ENCODE measurements at places on chromosomes 3 and 15.
A peak's percentile ranks its signal among the peaks of the same experiment; 100 is the strongest.

DNA sequence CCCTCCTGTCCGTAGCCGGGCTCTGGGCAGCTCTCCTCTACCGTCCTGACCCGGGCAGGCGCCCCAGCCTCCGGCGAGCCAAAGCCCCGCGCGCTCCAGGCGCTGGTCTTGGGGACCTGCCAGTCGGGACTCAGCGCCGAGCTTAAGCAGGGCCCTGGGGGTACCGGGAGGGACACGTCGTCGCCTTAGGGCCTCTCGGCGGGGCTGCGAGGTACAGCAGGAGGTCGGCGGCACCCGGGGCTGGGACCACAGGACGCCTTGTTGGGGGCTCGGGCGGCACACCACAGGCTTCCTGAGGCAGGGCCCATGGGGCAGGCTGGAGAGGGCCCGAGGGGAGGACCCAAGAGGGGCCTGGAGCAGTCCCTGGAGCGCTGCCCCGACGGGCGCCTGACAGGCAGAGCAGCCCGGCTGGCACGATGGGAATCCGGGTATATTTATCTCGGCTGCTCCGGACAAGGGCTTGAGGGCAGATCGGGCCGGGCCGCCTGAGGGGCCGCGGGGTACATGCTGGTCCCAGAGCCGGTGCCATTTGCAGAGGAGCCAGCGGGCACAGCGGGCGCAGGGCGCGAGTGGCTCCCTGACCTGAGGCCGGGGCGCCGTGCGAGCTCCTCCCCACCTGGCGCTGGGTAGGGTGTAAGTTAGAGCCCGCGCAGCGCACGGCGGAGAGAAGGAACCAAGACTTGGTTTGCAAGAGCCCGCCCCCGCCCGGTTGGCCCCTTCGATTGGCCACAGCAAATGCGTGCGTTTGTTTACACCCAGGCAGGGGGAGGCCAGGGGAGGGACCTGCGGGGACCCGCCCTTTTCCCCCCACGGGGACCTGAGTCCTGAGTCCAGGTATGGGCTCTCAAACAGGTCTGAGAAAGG lies 574 bp downstream of the SLC38A3 start:
- peak; percentile 65 for DNase-seq

- DNase-seq: peak; percentile 42
These were observed 123.7 kb downstream of the BCHE start for GRCh38 chr3:165713479-165713878.

DNA sequence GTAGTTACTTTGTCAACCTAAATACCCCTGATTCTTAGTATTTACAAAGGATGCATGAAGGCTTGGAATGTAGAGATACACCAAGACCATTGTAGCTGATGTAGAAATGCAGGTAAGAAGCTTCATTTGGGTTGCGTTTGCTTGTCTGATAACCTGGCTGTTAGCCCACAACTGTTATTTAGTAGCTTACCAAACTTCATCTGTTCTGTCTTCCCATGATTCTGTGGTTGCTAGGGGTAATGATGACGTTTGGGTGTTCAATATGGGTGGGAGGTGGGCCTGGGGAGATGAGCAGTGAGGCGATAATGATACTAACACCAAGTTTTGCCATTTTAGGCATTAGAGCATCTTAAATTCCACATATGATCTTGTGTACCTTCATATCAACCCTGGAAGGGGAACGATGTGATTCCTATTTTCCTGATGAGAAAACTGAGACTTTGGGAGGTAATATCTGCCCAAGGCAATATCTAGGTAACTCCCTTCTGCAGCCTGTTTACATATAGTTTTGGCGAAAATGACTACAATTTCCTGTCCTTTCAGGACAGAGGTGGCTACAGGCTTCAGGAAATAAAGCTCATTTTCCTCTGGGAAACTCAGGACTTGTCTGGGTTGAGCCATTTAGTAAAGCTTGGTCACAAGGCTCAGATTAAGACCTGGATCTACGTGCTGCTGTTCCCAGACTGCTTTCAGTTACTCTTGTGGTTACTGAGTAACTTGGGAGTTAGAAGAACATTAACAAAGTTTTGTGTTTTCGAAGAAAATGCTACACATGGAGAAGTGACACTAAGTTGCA lies 26.8 kb downstream of the FNDC3B start:
- DNase-seq: no peak

- DNase-seq: no peak
These were observed 29.2 kb downstream of the PLOD2 start for GRCh38 chr3:146131616-146132410.

DNA sequence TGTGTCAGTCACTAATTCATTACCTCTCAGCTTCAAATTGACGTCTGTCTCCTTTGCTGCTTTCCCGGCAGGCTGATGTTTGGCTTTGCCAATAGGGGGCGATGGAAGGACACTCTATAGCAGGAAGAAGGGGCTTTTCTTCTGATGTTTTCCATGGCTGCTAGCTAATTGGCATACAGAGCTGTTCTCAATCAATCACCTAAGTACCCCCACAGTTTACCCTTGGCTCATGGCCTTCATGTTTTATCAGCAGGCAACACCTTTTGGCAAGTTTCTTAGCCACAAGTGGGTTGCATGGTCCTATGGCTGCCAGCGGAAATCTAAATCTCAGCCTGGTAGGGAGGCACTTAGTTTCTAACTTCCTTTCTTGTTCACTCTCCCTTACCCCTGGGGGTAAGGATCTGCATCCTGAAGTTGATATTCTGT lies 45.0 kb downstream of the ESYT3 start:
- DNase-seq: no peak

GRCh38 chr3:126304704-126305103 lies 52.5 kb downstream of the KLF15 start:
- DNase-seq: no peak

DNA sequence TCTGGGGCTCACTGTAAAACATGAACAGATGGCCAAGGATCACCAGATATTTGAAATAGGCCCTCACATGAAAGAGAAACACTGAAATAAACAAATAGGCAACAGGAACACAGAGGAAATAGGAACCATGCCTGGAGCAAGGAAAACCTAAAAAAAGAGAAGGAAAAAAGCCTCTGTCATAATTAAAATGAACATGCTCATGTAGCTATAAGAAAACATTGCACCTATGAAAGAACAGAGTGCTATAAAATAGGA lies 102.4 kb downstream of the RAB11A start:
- DNase-seq: no peak

GRCh38 chr3:85427467-85427866 lies 468.7 kb downstream of the CADM2 start:
- no peak for DNase-seq

DNA sequence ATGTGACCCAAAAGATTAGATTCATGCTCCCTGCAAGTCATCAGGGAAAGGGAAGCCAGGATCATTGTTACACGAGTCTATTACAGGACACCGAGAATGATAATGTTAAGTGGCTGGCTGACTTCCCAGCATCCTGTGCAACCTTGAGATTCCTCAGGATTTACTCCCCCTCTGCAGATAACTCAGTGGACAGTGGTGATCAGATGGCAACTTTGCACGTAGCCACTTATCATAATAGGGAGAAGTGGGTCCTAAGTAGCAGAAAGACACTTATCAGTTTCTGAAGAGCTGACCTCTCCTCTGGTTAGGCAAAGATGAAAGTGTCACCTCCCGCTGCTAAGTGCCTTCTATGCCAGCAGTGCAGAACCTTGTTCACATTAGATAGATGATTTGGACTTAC lies 6.7 kb upstream of the TMPRSS7 start:
- peak; percentile 14 for DNase-seq

DNA sequence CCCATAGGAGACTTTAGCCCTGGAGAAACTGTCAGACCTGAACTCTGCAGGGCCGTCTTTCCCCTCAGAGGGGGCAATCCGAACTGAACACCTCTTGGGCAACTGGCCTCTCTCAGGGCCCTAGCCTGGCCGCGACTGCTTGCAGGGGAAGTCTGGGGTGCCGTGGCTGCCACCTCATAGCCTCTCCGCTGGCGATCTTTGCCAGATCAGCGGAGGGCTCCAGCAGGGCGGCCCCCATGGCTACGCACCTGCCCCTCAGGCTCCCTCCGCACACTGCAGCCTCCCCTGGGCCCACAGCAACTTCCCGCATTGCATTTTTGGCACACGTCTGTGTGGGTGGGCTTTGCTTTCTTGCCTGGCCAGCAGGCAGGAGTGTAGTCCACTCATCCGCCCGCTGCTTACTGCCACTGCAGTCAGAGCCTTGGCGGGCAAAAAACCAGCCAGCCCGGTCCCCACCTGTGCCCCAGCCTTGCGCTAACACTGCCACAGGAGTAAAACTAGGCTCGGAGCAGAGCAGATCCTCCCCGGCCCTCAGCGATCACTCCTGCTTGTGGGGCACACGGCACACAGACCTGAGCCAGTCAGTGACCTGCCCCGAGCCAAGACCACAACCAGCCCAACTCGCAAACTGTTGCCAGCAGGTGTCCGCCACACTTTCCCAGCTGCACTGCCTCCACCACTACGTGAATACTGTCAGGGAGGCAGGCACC lies 266.8 kb upstream of the CBLB start:
- DNase-seq: no peak

DNA sequence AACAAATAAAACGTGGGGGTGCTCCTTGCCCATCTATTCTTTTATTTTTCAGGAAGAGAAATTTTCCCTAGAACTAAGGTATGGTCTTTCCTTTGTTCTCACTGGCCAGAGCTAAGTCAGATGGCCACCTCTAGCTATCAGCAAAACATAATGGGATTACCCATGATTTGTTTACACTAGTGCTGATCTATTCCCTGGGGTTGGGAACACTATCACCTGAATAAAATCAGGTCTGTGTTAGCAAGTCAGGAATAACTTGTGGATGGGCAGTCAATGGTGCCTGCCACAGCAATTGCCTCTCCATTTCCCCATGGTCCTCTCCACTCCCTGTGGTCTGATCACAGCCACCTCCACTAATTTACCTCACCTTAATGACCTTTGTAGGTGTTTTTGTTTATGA lies 181.7 kb upstream of the CADPS start:
- no peak for DNase-seq

DNA sequence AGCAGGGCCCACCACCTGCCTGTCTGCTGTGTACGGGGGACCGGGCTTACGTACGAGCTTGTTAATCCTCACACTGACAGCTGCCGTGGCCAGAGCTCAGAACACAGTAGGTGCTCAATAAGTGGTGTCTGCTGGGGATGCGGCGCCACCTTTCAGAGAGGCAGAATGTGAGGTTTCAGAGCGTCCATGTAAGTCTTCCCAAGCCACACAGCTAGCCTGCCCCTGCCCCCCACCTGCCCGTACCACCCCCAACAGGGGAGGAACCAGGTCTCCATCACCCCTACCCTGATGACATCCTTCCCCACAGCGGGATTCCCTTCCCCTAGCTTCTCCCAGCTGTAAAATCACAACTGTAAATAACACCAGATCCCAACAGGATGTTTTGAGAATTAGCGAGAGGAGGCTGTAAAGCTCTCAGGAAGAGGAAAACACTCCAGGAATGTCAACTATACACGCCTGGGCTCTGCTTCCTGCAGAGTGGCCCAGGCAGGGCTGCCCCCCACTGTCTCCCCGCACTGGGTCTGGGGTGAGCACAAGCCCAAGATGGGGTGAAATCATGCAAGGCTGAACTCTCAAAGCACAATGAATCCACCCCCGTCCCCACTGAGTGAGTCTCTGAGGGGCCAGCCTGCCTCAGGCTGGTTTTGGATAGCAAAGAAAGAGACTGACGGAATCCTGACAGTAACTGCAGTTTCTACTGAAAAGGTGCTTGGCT lies 250.1 kb upstream of the LYSMD4 start:
- no peak for DNase-seq

DNA sequence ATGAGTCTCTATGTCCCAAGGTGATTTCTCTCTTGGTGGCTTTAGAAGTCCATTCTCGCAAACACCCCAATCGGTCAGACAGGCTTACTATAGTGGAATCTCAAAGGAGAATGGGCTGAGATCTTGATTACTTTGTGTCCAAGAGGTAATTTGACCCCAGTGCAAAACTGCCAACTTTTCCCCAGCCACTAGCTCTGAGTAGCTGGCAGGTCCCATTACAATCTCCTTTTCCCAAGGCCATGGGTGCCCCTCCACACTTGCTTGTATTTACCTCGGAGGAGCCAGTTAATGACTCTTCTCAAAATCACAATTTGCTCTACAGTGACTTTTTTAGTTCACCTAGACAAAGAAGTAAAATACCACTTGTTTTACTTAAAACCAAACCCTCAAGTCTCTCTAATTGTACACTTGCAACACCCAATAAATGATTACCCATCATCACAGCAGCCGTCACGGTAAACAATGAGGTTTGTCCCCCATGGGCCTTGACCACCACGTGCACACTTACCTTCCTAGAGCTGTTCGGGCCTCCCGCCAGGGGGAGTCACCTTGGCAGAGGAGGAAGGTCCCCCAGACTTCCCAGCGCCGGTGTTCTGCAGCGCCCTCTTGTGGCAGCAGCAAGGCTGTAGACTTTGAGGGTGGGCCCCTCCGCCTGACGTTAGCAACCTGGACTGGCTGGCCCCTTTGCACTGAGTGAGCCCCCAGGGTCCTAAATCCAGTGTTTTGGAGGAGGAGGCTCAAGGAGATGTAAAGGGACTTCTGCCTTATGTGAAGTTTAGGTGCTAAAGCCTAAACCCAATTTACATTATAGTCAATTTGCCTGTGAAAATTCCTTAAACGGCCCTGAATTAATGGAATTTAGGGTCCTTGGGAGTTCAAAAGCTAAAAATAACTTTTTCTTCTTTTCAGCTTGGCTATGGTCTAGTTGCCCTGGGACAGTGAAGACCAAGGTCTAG lies 18.7 kb upstream of the HDAC11 start:
- peak; percentile 70 for DNase-seq

GRCh38 chr3:165895919-165896318 lies 58.7 kb upstream of the BCHE start:
- DNase-seq: no peak

DNA sequence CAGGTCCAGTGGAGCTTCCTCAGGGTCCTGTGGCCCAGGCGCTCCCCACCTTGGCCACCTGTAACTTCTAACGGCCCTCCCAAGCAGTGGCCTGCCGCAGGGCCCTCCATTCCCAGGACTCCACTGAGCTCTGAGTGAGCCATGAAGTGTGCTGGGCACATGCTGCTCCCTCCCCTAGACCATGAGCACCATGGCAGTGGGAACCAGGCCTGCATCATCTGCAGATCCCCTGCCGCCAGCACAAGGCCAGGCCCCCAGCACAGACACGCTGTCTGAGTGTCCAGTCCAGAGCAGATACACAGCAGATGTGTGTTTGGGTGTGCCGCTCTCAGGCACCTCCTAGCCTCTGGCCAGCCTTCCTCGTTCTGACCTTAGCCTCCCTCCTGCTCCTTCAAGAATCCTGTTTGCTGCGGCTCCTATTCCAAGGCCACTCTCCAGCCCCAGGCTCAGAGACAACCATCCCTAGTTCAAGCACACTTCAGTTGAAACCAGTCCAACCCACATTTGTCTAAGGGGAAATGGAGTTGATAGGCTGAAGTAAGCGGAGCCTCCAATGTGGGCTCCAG lies 7.0 kb upstream of the KLF15 start:
- no peak for DNase-seq

- no peak for DNase-seq
These were observed 2.7 kb upstream of the TMEM87A start for GRCh38 chr15:42275780-42276391.

DNA sequence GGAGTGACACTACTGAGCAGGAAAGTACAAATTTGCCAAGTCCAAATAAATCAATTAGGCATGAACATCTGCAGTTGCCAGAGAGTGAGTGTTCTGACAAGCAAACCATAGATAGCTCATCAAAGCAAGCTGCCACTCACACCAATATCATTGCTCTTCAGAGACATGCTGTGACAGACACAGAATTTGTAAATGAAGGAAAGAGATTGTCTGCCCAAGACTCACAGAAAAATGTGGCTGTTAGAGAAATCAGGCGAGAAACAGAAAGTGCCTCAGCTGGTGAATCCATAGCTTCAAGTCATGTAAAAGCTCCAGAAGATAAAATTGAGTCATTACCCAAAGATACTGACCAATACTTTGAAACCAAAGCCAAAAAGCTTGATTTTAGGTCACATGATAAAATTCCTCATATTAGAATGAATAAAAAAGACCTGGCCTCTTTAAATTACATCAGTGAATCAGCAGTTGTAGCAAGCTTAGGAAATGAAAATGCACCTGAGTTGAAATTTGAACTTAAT lies 50.8 kb downstream of the CRYBG3 start:
- no peak for DNase-seq

Measured in NCI-H510A (cell line).